ENCODE measurements at places on chromosomes 2 and 18.

DNA sequence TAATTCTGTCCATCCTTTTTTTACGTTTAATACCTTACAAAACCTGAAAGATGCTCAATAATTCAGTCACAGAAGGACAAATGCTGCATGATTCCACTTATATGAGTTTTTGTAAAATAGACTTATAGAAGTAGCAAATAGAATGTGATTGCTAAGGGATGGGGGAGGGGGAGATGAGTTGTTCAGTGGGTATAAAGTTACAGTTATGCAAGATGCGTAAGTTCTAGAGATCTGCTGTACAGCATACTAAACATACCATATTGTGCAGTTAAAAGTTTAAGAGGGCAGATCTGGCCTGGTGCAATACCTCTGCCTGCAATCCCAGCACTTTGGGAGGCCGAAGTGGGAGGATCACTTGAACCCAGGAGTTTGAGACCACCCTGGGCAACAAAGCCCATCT lies 78.8 kb downstream of the TET3 start:
- DNase-seq = no peak

- no peak for DNase-seq
These were observed 21.3 kb downstream of the APCDD1 start for GRCh38 chr18:10475654-10476291.

GRCh38 chr2:118990757-118991545 lies 49.0 kb downstream of the MARCO start:
- DNase-seq = no peak

DNA sequence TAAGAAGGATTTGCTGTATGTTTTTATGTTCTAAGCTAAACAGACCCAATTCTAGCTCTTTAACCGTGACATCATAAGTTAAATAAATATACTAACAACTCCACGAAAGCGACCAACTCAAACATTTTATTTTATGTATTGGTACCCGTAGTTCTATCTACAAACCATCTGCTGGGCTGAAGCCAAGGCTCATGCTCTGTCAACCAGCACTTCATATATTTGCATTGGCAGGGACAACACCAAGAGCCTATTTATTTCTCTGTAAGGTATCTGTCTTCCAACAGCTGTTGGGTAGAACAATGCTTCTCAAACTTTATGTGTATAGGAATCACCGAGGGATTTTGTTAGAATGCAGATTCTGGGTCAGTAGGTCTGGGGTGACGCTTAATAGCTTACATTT lies 64.5 kb downstream of the PID1 start:
- DNase-seq = no peak

GRCh38 chr2:140695155-140695554 lies 1435.7 kb downstream of the LRP1B start:
- no peak for DNase-seq

GRCh38 chr2:127187831-127188230 lies 32.3 kb downstream of the CYP27C1 start:
- no peak for DNase-seq

- peak; percentile 53 for DNase-seq
These were observed 17.9 kb downstream of the LCT start for GRCh38 chr2:135818937-135819610.

- no peak for DNase-seq
These were observed 265.7 kb downstream of the NEDD4L start for GRCh38 chr18:58309610-58310239.

DNA sequence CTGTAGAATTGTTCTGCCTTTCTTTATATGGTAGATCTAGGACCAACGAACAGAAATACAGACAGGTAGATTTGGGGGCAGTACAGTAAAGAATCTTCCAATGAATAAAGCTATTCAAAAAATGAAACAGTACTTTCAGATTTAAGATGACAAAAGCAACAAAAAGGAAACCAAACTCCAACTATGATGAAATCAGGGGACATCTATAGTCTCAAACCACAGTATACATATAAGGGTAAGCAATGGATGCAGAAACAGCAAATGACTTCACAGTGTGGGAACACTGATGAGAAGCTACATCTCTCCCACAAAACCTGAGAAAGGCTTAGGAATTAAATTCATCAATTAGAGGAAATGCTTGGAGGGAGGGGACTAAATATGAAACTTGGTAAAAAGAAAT lies 202.5 kb downstream of the CTNNA2 start:
- DNase-seq = no peak

GRCh38 chr18:25262920-25263319 lies 89.0 kb downstream of the ZNF521 start:
- DNase-seq = no peak

DNA sequence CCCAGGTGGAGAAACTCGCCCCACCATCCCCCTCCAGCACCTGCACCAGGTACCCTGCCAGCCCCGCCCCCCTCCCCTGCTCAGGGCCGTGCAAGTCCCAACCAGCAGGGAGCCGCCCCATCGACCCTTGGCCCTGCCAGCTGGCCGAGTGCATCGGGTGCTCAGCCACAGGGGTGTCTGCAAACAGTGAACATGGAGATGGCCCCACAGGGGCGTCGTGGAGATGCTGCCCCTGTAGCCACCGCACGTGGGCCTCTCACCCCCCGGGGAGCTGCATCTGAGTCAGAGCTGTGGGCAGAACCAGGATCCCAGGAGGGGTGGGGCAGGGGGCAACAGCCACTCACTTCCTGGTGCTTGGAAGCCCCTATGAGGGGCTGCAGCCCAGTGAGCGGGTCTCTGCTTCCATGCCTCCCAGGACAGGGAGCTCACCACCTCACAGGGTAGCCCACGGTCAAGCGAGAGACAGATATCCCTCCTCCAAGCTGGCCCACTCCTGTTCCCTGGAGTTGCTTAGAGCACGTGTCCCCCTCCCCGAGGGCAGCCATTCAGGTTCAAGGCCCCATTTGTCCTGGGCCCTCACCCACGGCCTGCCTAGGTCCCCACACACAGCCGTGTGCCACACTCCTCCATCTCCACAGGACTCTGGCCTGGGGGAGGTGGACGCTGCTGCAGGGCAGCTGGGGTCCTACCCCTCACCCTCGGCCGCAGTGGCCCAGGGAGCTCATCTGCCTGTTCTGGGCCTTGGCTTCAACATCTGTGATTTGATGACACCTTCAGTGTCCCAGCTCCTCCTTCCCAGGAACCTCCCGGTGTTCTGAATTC lies 1.1 kb upstream of the MAB21L4 start:
- DNase-seq = no peak

DNA sequence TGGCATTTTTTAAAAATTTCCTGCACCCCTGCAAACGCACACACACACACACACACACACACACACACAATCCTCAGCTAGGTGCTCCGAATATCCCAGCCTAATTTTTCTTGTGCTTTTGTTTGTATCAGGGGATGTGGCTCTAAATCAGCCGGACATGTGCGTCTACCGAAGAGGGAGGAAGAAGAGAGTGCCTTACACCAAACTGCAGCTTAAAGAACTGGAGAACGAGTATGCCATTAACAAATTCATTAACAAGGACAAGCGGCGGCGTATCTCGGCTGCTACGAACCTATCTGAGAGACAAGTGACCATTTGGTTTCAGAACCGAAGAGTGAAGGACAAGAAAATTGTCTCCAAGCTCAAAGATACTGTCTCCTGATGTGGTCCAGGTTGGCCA lies 1.8 kb downstream of the HOXD13 start:
- no peak for DNase-seq

- no peak for DNase-seq
These were observed 31.0 kb downstream of the RNF125 start for GRCh38 chr18:32049393-32050171.

DNA sequence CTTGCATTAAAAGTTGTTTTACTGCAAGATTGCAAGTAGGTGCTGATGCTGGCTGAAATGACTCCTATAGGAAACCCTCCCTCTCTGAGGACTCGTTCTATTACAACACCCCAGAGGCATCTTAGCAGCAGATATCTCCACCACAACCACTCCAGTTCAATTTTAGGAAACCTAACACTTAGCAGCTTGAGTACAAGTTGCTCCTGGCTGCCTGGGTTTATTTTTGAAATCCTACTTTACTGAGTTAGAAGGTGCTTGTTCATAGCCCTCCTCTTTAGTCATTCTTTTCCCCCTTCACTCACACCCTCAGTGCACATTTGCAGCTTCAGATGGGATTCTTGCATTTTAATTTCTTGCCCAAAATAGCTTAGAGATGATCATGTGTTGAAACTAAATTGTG lies 111.5 kb downstream of the MTCL1 start:
- DNase-seq = no peak

GRCh38 chr18:54267701-54268100 lies 1.6 kb upstream of the POLI start:
- DNase-seq = no peak

DNA sequence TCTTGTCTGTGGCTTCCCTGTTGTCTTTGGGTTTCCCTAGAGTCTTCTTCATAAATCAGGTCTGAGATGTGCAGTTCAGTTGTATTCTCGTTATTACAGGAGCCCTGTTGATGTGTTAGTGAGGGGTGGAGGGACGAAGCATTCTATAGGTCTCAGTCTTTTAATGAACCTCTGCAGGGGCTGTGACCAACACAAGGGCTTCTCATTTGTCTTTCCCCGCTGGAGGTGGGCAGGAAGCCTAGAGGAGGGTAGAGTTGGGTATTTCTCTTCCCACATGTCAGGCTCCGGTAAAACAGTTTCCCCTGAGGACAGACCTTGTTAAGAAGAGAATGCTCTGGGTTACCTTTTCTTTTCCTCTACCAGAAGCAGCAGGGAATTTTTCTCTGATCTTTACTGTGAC lies 31.2 kb downstream of the PROC start:
- no peak for DNase-seq

GRCh38 chr2:176454893-176455815 lies 185.9 kb downstream of the MTX2 start:
- DNase-seq = peak; percentile 71

DNA sequence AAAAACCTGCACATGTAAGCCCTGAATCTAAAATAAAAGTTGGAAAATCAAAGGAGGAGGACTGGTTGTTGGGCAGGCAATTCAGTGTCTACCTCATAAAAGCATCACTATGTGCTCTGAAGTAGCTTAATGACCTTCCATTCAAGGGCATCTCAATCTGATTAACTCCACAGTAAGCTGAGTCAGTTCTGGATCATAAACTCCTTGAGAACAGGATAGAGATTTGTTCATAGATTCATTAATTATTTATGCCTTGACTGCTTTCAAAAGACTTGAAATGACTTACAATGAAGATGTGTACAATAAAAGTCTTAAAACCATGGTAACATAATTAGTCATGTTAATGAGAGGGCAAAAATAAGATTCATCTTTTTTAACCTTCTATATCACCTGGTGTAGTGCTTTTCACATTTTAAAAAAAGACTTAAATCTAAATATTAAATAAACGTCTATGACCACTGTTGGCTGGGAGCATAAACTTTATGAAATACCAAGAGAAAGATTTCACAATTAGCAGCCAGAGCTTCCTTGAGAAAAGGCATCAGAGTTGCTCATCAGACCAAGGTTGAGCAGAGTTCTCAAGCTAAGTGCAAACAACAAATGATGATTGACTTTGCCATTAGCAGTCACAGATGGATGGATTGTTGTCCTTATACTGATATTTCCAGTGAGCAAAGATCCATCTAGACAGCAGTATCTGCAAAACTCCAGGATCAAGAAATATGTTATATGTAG lies 237.3 kb upstream of the THUMPD2 start:
- DNase-seq = no peak

DNA sequence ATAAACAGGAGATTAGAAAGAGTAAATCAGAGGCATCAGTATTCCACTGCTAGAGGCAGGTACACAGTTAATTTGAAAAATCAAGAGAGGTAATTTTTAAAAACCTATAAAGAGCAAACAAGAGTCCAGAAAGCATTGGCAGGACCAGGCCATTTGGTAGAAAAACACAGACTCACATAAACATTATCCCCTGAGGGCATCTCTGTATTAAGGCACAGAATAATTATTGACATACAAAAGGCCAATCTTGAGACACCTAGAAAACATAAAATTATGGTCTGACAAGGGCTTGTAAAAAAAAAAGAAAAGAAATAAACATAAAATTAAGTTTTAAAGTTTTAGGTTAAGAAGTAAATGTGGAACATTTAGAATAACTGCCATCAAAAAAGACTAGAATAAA lies 120.6 kb downstream of the OSBPL1A start:
- DNase-seq = no peak

DNA sequence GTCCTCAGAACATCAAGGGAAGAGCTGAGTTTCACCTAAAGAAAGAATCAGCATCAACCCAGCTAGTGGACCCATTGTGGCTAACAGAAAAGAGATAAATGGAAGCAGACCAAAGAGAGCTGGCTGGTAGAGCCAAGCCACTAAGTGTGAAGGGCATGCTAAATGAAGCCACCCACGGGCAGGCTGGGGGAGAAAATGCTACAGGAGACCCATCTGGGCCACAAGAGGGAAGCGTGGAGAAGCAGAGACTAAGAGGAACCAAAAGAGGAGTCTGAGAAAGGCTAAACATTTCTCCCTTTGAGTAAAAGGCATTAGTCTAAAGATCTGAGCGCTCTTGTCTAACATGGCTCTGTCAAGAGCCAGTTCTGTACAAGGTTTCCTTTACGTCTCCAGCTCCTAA lies 15.8 kb downstream of the CWC22 start:
- peak; percentile 20 for DNase-seq

GRCh38 chr18:55318951-55319441 lies 269.0 kb downstream of the TCF4 start:
- no peak for DNase-seq

- DNase-seq = no peak
These were observed 769.2 kb upstream of the FAM98A start for GRCh38 chr2:34368304-34368703.

- DNase-seq = no peak
These were observed 111.3 kb upstream of the SIX2 start for GRCh38 chr2:45120546-45120945.

GRCh38 chr2:108536133-108536780 lies 2.0 kb downstream of the LIMS1 start:
- DNase-seq = no peak

- no peak for DNase-seq
These were observed 181.8 kb upstream of the RAB6C start for GRCh38 chr2:129797489-129798300.

- no peak for DNase-seq
These were observed 12.4 kb downstream of the MEX3C start for GRCh38 chr18:51185075-51185474.

DNA sequence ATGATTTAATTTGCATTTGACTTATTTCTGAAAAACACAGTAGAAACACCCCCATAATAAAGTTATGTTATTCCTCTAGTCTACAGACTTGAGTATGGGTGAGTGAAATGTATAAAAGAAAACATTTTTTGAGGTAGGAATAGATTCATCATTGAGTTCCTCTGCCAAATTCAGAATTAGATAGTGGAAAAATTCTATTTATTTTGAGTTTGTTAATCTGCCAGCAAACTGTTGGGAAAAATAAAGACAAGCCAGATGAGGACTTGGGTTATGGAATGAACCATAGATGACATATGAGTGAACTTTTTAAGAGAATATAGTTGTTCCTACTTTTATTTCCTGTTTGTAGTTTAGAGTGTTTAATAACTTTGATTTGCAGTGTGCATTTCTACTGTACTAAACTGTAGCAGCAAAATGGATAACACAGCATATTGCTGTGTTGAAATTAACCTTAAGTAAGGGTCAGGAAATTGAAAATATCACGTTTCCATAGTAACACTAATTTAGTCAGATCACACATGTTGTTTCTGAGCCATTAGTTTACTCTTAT lies 35.6 kb upstream of the PNPT1 start:
- DNase-seq = no peak

- DNase-seq = no peak
These were observed 2.4 kb downstream of the NFE2L2 start for GRCh38 chr2:177262092-177262491.

Data from HEK293T (cell line).